ENCODE measurements at places on chromosomes 6 and 20.

GRCh38 chr20:37356961-37357371 lies 11.0 kb downstream of the SRC start:
- no peak for DNase-seq

GRCh38 chr20:25394996-25395395 lies 4.4 kb upstream of the ABHD12 start:
- DNase-seq: no peak

DNA sequence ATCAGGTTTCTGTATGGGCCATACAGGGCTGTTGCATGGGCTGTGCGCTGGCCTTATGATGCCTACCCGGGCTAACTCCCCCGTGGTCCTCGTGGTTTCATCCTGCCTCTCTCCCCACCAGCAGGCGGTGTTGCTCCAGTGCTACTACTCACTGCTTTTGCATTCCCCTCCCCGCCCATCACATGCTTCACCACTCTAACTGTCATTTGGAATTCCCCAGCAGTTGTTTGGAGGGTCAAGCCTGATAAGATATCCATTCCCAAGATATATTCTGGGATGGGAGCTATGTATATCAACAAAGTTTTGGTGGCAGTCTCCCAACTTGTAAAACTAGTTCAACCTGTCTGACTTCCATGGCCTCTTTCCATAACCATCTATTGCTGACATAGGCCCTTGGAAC lies 233.2 kb upstream of the SOX4 start:
- DNase-seq: no peak

DNA sequence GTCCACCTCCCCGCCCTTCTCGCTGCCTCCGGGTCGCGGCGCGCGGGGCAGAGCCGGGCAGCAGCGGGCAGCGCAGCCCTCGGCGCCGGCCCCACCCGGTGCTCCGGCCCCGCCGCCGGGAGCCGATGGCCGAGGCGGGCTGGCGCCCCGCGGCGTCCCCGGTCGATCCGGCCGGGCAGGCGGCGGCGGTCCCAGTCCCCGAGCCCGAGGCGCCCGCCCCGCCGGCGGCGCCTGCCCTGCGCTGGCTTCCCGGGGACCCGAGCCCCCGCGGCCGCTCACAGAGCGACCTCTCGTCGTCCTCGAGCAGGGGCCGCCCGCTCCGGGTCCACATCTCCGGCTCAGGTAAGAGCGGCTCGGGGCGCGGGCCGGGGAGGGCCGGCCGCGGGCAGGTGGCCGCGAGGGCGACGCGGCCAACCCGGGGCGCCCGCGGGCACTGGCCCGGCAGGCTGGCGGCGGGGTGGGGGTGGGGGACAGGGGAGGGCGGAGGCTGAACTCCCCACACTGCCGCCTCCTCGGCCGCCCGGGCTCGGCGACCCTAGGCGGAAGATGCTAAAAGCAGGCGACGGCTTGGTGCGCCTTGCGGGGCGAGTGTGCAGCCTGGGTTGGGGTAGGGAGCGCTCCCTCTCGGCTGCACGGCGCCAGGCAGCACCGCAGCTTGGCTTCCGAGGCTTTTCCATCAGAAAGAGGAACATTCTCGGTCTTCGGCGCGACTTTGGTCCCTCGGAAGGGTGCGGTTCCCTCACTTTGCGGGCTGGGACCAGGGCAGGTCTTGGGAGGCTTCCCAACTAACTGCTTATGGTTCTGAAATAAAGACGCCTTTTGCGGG lies 25.6 kb upstream of the FUCA2 start:
- peak; percentile 35 for DNase-seq

- DNase-seq: no peak
Observed at GRCh38 chr20:47489448-47489872, 12.2 kb upstream of the NCOA3 start.

DNA sequence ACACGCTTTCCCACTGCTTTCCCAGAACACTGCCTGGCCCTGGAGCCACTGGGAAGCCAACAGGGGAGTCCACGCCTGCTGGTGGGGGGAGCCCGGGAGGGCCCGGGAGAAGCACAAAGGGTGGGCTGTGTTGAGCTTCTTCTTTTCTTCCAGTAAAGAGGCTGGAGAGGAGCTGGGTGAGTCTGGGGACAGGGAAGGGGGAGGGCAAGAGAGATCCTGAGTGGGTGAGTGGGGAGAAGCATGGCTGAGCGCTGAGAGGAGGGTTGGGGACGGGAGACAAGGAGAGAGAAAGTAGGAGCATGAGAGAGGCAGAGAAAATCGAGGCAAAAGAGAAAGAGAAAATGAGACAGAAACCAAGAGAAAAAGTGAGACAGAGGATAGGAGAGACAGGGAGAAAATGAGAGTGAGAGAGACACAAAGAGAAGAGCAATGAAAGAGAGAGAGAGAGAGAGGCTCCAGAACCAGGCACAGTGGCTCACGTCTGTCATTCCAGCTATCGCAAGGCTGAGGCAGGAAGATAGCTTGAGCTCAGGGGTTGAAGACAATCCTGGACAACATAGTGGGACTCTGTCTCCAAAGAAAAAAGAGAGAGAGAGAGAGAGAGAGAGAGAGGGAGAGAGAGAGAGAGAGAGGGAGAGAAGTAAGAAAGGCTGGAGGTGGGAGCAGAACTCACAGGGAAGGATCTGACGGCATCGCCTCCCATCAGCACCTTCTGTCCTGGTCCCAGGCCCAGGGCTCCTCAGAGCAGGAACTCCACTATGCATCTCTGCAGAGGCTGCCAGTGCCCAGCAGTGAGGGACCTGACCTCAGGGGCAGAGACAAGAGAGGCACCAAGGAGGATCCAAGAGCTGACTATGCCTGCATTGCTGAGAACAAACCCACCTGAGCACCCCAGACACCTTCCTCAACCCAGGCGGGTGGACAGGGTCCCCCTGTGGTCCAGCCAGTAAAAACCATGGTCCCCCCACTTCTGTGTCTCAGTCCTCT lies 2.0 kb downstream of the LST1 start:
- no peak for DNase-seq

DNA sequence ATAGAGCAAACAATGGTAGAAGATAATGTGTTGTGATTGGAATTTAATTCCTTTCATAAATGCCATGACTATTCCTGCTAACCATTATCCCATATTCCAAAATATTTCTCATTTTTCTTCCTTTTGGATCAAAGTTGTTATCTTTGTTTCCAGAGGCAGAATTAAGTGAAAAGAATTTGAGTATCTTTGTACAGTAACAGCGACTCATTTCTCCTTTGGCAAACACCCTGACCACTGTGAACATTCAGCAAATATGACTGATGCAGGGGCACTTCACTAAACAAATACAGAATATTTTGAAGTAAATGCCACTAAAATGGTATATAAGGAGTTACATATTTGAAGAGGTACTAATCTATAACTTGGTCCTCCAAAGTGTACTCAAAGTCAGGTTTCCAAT lies 105.0 kb upstream of the LAMP5 start:
- no peak for DNase-seq

DNA sequence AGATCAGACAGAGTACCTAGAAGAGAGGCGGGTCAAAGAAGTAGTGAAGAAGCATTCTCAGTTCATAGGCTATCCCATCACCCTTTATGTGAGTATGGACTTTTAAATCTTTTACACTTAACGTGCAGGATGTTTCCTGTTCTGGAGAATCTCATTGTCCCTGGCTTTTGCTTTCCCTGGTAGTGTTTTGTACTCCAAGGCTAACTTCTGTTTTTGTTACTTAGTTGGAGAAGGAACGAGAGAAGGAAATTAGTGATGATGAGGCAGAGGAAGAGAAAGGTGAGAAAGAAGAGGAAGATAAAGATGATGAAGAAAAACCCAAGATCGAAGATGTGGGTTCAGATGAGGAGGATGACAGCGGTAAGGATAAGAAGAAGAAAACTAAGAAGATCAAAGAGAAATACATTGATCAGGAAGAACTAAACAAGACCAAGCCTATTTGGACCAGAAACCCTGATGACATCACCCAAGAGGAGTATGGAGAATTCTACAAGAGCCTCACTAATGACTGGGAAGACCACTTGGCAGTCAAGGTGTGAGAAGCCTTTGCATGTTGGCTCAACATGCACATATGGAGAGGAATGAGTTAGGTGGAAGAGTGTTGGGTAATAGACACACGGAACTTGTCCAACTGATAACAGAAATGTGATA lies 3.3 kb downstream of the HSP90AB1 start:
- DNase-seq: no peak

DNA sequence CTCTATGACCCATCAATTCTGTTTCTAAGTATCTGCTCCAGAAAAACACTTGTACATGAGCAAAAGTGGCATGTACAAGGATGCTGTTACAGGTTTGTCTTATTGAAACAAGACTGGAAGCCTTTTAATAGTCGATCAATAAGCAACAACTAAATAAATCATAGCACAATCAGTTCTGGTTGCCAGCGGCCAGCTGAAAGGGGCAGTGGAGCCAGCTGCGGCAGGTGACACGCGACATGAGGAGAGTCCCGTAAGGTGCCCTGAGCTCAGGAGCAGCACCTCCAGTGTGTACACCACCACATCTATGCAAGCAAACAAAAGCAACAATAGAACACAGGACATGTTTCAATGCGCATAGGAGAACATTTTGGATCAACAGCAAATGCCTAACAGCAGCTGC lies 20.7 kb upstream of the NNAT start:
- no peak for DNase-seq

- no peak for DNase-seq
Observed at GRCh38 chr20:24672886-24673677, 203.7 kb downstream of the SYNDIG1 start.

DNA sequence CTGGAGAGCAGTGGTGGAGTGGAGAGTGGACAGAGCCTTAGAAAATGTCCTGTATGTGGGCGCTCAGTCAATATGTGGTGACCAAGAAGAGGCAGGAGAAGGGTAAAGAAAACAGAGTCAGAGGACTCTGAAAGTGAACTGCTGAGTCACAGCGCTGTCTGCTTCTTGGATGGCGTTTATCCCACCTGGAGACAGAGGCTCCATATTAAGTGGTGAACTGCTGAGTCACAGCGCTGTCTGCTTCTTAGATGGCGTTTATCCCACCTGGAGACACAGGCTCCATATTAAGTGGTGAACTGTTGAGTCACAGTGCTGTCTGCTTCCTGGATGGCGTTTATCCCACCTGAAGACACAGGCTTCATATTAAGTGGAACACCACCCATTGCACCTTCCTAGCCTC lies 119.3 kb upstream of the RALGAPA2 start:
- no peak for DNase-seq

Data from stimulated activated CD4-positive, alpha-beta T cell treated with anti-CD3 and anti-CD28 coated beads, Interleukin-12 subunit alpha, Interleukin-12 subunit beta, amount 100 ng/mL, for 24 hours (primary cell).